ENCODE measurements at places on chromosomes 7 and 10.

DNA sequence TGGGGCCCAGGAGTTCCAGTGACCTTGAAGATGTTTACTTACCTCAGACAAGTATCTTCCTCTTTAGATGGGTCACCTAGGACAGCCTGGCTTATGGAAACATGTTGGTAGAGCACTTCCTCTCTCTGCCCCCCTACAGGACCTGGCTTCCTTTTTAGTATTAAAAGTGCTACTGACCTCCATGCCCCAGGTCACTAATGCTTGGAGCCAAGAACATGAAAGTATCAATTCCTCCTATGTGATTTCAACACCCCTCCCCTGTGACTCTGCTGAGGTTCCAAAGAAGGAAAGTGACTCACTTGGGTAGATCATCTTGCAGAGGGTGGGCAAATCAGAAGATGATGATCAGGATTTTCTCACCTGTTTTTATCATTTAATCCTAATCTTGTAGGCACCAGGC is 125.3 kb upstream of the CCDC6 start:
- no peak for DNase-seq

DNA sequence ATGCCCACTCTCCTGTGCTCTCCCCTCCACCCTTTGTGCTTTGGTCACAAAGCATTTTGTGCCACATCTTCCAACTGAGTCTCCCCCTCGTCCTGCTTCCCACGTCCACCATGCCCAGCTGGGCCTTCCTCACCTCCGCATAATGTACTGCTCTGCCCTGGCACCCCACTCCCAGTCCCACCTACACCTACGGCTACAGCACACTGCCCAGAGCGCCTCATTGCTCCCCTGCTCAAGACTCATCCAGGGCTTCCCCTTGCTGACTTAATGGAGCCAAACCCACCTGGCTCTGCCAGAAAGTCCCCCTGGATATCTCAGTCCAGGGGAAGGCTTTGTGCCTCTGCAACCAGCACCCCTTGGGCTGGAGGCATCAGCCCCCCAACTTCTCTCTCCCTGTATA is 299.2 kb upstream of the ZMIZ1 start:
- DNase-seq, result no peak

DNA sequence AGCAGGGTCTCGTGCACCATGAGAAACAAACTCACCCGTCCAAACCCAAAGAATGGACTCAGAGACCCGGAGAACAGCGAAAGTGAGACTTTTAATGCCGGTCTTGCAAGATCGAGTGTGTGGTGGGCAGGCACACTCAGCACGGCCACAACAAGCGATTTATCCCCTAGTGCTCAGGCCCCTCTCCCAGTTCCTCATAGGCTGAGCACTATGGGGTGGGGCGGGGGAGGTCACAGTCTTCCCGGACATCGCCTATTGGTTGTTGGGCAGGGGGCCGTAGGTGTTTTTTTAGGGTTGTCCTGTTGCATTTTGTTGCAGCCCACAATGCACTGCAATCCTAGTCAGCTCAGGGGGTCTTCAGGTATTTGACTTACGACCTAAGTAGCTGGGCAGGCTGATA is 608.3 kb upstream of the FOXK1 start:
- DNase-seq, result no peak

DNA sequence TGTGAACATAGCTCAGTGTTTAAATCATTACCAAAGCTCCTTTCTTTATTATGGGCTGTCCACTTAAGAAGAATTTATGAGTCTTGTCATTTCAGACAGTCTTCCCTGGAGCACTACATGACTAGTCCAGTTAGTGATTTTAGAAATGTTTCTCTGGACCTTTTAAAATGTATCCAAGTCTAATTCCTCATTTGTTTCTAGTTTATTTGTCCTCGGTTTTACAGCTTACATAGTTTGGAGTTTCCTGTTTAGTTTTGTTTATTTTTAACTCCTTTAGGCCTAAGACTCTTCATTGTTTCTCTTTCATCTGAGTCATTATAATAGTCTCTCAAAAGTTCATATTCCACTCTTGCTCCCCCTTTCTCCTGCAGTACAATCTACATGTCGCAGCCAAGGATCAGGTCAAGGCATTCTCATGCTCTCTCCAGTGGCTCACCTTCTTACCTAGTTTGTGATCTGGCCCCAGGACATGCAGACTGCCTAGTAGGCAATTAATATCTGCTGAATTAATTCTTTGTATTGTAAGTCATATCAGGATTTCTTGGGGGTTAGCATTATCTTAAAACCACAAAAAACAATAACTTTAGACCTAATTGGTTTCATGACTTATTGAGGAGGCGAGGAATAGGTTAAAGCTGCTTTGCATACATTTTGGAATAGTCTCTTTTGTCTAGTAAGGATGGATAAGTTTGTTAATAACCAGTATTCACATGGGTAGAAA is 93.8 kb downstream of the MAPK8 start:
- no peak for DNase-seq

DNA sequence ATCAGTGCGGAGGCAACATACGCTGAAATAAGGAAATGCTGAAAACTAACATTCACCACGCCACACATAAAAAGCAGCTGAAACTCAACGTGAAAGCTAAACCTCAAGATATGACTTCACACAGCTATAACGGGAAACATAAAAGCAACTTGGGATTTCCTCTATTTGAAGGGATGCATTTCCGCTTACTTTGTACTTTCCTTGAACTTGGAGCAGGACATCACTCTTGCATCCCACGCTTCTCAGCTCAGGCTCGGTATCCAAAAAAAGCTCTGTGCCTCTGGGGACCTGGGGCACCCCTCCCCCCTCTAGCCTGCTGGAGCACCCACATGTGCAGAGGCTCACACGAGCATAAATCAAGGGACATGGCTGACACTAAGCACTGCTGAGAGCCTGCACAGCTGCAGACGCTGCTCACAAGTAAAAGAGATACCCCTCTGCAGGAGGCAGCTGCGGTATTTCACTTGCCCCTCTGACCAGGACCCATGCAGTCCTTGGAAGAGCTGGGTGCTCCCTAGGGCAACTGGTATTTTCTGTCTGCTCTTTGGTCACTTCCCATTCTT is 34.2 kb downstream of the PARD3 start:
- DNase-seq, result no peak

- DNase-seq, result no peak
These were observed 6.4 kb upstream of the FXYD4 start for GRCh38 chr10:43365001-43365400.

DNA sequence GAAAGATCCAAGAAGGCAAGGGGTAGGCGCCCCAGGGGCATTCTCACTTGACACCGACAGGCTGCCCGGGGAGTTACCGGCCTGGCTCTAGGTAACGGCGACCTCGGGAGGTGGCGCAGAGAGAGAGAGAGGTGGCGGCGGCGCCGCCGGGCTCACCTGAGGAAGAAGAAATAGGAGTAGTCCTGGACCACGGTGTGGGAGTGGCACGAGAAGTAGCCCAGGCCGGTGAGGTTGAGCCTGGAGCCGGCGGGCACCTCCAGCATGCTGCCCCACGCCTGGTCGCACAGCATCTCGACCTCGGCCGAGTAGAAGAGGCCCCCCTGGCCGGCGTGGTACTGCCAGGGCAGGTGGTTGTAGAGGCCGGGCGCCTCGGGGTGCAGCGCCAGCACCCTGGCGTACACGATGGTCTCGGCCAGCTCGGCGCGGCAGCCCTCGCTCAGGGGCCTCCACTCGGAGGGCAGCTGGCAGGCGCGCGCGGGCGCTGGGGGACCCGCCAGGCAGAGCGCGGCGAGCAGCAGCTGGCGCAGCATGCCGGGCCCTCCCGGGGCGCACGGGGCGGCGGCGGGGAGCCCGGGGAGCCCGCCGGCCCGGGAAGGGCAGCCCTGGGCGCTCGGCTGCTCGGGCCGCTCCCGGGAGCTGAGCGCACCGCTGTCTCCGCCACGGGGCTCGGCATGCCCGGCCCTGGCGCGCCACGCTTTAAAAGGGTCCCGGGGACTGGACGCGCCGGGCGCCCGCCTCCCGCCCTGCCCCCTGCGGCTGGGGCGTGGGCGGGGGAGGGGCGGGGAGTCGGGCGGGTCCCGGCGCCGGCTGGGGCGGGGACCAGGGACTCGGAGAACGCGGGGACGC is at the start of gene CCDC3:
CCDC3 (minus strand) TSS at position 673 of the 846 bp plus-strand sequence; CDS start at position 530, 143 bp downstream.
- DNase-seq, result peak; percentile 40

DNA sequence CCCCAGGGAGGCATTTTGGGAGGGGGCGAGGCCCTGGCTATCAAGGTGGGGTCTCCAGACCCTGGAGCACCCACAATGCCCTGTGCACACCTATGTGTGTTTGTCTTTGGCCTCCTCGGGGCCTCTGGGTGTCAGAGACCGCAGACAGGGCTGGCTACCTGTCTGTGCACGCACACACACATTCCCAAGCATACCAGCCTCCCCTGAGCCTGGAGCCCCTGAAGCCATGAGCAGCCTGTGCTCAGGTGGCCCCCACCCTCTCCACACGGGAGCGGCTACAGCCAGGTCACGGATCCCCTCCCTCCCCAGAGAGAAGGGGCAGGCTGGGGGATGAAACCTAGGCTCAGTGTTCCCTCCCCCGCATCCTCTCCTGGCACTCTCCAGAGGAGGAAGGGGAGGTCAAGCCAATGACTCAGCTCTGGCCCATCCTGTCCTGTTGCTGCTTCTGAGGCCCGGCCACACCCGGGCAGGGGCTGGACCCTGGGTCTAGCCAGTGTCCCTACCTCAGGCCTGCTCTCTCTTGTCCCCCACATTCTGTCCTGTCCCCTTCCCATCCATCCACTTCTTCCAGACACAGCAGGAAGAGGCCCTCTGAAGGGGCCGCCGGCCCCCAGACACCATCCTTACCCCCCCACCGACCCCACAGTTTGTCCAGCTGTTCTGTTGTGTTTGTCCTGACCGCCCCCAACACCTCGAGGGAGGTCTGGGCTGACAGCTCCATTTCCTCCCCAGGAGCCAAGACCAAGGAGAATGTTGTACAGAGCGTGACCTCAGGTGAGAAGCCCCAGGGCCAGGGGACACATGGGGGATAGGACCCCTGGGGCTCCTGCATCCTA is 720 bp downstream of the SNCG start:
- DNase-seq, result no peak

GRCh38 chr10:129962872-129963640 is 1.0 kb downstream of the EBF3 start:
- no peak for DNase-seq

GRCh38 chr10:53990799-53991238 is 810.2 kb downstream of the PCDH15 start:
- DNase-seq, result no peak

GRCh38 chr10:85510682-85511081 is 855.9 kb downstream of the GRID1 start:
- no peak for DNase-seq

DNA sequence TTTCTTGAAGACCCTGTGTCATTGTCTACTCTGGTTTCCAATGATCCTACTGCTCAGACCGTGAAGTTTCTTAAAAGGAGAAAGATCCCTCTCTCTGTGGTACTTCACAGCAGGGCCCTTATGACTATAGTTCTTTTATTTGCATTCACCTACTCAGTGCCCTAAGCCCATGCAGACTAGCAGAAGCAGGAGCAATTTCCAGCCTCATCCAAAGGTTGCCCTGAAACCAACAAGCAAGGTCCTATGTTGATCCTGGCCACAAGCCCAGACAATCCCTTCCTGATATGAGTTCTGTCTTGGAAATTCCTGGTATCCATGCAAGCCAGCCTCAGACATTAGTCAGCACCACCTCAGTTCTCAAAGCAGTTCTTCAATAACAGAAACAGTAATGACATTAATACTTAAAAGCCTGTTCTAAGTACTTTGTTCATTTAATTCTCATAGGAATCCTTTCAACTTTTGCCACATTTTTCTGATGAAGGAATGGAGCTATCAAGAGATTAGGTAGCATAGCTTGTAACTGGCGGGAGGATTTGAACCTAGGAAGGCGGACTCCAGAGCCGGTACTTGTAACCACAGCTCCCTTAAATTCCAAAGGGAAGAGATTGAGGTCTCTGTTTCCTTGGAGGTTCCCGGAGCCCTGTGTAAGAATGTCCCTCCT is 58.1 kb upstream of the ST8SIA6 start:
- DNase-seq, result no peak

DNA sequence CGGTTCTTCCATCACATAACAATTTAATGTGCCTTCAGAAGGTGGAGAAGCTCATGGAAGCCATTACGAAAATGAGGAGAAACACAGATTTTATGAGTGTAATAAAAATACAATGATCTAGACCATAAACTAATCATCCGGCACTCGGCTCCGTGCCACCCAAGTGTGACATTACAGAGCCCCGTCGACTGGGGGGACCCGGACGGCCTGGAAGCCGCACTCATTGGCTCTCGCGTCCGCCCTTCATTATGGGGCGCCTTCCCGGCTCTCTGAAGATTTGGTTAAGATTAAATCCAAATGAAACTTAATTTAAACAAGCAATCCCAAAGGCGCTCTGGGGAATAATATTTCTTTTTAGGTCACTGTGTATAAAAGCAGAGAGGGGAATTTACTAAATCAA is 242.6 kb downstream of the DNAJB6 start:
- no peak for DNase-seq

DNA sequence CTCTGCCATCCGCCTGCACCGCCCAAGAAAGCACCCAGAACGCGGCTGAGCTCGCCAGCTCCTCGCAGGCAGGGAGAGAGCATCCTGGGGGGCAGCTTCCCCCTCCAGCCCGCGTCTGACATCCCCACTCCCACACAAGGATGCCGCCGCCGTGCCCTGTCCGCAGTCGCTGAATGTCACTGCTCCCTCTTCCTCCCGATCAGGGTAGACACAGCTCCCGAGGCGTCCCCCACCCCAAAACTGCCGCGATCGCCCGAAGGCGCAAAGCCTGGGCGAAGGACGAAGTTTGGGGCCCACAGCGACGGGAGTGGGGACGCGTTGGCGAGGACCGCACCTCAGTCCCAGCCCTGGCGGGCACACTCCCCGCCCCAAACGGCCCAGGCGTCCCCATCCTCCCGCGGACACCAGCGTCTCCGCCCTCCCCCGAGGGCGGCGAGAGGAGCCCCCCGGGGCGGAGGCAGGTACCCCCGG is 1.5 kb upstream of the KAT6B start:
- peak; percentile 61 for DNase-seq

DNA sequence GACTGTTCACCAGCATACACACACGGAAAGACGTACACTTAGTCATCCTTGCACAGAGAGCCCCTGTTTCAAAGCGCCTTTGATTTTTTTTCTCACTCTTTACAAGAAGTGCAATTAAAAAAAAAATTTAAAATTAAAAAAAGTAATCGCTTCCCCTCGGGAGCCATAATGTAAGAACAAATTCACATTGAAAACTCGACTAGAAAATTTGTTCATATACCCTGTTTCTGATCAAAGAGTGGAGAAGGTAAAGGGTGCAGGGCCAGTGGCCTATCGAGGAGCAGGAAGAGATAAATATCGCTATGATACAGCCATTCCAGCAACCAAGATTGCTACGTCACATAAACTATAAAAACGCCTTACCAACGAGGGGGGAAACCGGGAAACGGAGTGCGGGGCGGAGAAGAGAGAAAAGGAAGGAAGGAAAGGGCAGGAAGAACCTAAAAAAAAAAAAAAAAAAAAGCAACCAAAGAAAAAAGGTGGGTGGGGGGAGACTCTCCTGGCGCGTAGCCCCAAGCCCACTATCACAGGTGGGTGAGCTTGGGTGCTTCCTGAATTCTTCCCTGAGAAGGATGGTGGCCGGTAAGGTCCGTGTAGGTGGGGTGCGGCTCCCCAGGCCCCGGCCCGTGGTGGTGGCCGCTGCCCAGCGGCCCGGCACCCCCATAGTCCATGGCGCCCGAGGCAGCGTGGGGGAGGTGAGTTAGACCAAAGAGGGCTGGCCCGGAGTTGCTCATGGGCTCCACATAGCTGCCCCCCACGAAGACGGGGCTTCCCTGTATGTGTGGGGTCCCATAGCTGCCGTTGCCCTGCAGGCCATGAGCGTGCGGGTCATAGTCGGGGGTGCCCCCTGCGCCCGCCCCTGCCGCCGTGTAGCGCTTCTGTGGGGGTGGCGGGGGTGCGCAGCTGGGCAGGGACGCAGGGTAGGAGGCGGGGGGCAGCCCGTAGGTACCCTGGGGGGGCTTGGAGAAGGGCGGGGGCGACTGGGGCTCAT is 5.2 kb upstream of the HOXA2 start:
- no peak for DNase-seq

- DNase-seq, result no peak
These were observed 1.7 kb downstream of the CCSER2 start for GRCh38 chr10:84329986-84330651.
